ENCODE measurements at places on chromosomes 5 and 9. TPM values are rescaled to one million over a fixed set of nuclear protein-coding genes. Genes with fewer than 3 reads are reported as not detected.

Gene TMC1
- 0.05 TPM for total RNA-seq

Gene C9orf43
- 0.60 TPM for total RNA-seq

Gene PKD2L2
- 0.03 TPM for total RNA-seq

Gene IL33
- total RNA-seq: 1.2 TPM

Gene FOXD4L6
- total RNA-seq: not detected

Gene CTSL
- 1,037 TPM for total RNA-seq

Gene PCDHGB5
- 2.5 TPM for total RNA-seq

Gene TAF11L5
- total RNA-seq: not detected

Gene DYNC2I2
- total RNA-seq: 122 TPM

Gene IFNA4
- not detected for total RNA-seq

Gene GALT
- 21.3 TPM for total RNA-seq

Gene CRHBP
- total RNA-seq: 0.24 TPM

Gene SPATA31E1
- not detected for total RNA-seq

Gene CATSPER3
- total RNA-seq: 0.59 TPM

Gene FBP2
- not detected for total RNA-seq

Gene PCDHGB3
- 0.35 TPM for total RNA-seq

Gene MYOT
- not detected for total RNA-seq

Gene SPARC
- 16.4 TPM for total RNA-seq

Gene RBM22
- total RNA-seq: 51.0 TPM

Gene PFN3
- not detected for total RNA-seq

Measured in A549 treated with CpdA at 1 μM for 4 hours (cell line).